ENCODE measurements at places on chromosomes 3 and 15.

DNA sequence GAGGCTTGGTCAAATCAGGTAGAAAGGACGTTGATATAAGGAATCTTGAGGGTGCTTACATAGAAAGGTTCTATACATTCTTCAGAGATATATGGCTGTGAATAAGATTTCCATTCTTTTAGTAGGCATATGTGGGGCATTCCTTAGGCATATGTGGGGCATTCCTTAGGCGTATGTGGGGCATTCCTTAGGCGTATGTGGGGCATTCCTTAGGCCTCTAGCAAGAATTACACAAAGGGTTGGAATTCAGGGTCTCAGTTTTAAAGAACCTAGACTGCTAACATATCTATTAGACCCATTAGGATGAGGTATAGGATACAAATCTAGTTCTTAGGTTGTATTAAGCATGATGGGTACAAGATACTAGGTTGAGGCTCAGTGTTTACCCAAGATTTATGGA, 607.8 kb downstream of the SI start:
- DNase-seq = no peak

DNA sequence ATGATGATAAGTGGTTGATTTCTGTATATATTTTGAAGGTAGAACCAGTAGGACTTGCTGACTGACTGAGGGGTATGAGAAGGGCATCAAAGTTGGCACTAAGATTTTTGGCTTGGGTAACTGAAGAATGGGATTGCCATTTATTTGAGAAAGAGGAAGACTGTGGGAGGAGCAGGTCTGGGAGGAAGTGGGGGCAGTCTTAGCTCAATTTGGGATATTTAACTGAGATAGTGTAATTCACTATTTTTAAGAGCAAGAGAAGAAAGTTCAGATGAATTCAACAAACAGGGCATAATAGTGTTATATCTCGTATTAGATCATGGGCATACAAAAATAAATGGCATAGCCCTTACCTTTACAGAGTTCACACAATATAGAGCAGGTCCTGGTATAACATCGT, 1.7 kb downstream of the BUB1B start:
- DNase-seq = no peak

DNA sequence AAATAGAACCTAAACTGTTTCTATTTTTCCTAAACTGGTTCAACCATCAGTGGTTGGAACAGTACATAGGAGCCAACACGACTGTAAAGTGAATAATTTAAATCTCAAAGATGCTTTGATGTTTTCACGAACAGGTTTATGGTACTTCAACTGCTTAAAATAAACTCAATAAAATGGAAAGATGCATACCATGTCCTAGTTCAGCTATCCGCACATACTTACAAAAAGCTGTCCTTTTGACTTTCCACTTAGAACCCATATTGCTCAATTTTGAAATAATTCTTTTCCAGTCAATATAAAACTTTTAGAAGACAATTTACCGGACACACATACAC, 902 bp downstream of the CMTM6 start:
- DNase-seq = no peak

DNA sequence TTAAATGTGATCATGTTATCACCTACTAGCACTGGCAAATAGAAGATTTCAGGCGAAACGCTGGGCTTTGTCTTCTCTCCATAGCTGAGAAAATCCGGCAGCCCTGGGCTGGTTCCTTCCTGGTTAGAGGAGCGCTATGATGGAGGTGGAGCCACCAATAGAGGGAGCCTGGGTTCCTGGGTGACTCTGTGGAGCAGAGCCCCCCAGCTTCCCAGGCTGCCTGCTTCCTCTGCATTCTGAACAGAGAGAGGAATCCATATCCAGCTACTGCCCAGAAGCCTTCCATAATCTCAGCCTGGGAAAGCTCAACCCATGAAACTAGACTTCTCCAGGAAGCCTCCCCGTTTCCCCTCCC, 32.6 kb upstream of the IQSEC1 start:
- DNase-seq = no peak

DNA sequence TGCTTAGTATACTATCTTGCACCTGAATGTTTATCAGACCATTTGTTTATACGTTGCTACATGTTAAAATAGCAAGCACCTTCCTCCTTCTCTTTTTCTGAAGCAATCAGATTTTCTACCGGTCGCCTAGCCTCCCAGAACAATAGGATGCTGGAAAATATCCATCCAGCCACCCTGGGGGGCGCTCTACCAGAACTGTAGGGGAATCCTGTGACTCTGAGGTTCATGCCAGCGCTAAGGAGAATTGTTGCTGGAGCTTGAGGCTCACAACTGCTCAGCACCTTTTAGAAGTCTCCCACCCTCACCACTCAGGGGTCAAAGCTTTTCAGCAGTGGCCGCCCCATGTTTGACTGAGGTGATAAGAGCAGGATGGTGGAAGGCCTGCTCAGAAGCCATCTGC, 27.5 kb downstream of the SQOR start:
- DNase-seq = no peak

DNA sequence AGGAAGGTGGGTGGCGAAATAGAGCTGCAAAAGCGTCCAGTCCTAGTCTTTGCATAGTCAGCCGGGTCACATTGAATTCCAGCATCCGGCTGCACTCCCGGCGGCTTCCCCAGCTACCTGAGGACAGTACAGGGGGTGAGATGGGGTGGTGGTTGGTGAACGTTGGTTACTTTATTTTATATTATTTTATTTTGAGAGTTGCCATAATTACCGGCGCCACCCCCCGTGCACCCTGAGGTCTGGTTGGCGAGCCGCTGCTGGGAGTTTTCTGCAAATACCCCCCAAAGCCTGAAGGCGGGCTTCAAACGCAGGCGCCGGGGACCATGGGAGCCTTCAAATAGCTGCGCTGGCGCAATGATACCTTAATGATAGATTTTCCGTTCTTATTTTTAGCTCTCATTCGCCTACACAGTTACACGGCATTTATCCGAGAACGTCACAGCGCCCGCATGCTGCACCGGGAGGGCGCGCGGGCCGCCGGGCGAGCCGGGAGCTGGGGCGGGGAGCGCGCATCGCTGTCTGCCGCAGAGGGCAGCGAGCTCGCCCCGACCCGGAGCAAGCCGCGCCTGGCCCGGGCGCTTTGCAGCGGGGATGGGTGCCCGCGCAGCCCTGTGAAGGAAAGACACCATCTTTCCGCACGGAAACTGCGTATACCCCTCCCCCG, 756 bp upstream of the RASGRF1 start:
- DNase-seq = no peak

- DNase-seq = no peak
Measured at GRCh38 chr3:129046037-129046731, 14.4 kb upstream of the GP9 start.

DNA sequence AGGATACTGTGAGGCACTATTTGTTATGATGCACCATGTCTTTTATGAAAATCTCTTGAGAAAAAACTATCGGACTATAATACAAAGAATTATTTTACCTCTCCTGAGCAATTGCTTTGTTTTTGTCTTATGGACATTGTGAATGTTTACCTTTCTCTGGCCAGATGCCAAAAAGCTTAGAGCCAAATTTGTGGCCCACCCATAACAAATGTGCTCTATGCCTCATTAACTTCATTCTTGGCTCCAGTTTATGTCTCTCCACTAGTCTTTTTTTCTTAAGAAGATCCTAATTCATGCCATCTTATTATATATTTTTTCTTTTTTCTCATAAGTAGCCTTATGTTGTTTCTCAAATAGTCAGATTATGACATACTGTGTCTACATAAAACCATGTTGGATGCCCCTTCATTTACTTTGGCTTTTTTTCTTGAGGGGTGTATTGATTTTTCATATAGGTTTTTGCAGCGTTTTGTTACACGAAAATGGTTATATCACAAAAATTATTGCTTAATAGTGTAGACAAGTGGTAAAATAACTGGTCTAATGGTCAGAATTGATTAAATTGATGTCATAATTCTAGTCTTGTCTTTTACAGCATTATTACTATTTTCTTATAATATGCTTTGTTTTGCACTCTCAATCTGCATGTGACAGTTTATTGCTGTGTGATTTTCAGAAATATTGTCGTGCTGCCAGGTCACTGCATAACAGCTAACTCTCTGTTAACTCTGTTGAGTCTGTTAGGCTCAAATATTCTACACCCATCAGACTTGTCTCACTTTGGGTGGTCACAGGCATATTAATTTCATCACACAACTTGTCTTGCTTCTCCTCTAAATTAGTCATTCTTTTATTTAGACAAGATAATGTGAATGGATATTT, 18.2 kb downstream of the SENP8 start:
- no peak for DNase-seq

DNA sequence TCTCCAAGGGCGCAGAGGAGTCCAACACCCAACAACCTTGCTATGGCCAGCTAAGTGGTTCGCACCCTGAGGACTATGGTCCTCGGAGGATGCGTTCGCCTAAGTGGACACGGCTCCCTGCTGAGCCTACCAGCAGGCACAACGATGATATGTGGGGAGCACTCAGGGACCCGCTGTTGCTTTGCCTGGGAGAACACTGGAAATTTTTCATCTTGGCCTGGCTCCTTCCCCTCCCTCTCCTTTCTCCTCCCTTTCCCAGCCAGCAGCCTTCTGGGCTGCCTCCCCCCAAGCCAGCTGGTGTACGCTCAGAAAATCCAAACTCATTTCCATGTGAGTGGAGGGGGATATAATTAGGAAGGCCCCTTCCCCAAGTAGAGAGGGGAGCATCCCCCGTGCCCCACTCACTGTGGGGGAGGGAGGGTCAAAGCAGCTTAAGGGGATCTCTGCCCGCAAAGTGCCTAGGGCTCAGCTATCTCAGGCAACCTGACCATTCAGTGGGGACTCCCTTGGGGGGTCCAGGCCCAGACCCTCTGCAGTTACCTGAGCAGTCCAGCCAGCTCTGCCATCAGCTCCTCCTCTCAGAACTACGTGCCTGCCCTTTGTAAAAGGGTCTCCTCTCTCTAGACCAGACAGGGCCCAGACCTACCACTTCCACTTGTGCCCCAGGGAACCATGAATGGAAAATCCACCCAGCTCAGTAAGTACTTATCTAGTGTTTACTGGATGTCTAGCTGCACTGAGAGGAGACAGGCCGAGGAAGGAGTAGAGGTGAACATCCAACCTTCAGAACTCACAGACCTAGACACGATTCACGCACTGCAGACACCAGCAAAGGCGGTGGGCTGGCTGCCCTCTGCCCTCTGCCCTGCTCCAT, 742 bp upstream of the SEMA7A start:
- DNase-seq = no peak

DNA sequence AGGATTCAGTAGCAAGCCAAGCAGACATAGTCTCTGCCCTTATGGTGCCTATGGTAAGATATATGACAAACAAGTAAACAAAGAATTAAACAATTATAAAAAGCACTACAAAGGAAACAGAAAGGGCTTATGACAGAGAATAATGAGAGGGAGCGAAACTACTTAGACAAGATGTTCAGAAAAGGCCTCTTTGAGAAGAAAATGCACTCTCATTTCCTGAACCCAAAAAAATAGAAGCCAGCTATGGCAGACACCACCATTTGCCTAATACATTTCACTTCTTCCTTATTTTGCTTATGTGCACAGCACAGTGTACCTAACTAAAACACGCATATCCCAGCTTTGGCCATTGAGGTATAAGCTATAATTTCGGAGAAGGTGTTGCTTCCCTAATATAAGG, 465.5 kb upstream of the PPP2R3A start:
- DNase-seq = no peak

DNA sequence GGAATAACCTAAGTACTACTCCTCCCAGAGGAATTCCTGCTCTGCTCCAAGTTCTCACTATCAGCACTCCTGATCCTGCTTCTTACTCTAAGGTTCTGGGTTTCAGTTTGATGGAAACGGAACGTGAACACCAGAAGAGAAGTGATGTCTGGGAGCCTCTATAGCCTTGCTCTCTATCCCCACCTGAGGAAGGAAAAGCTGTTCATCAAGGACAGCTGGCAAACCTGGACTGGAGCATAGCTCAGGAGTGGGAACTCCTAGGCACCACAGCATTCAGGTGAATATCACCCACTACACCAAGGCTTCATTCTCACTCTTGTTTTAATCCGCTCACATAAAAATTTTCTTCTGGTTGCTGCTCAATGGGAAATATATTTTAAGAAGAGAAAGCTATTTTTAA, 13.0 kb upstream of the CADPS start:
- DNase-seq = no peak

Measured in stimulated activated CD8-positive, alpha-beta memory T cell treated with anti-CD3 and anti-CD28 coated beads, Interleukin-7, amount 100 ng/mL, for 1 hour (primary cell).